GM12892 (cell line): ENCODE measurements at places on chromosomes 6 and 20.

DNA sequence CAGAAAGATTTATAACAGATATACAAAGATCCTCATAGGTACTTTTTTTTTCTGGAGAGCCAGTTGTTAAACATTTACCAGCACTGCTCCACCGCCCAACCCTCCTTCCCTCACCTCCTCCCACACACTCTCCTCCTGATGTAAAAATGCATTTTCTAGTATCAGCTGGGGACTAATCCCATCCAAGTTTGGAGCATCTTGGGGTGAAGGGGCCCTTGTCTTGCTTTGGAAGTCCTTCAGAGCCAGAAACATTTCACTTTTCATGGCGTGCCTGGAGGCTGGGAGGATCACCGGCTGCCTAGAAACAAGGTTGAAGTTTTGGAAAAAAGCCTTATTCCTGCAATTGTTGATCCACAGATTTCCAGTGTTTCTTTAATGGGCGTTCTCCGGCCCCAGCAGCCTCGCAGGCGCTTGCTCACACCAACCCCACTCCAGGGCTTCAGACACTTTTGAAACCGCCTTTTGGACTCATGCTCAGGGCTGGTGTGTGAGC is 165.1 kb upstream of the AFDN start:
- DNase-seq, result no peak

DNA sequence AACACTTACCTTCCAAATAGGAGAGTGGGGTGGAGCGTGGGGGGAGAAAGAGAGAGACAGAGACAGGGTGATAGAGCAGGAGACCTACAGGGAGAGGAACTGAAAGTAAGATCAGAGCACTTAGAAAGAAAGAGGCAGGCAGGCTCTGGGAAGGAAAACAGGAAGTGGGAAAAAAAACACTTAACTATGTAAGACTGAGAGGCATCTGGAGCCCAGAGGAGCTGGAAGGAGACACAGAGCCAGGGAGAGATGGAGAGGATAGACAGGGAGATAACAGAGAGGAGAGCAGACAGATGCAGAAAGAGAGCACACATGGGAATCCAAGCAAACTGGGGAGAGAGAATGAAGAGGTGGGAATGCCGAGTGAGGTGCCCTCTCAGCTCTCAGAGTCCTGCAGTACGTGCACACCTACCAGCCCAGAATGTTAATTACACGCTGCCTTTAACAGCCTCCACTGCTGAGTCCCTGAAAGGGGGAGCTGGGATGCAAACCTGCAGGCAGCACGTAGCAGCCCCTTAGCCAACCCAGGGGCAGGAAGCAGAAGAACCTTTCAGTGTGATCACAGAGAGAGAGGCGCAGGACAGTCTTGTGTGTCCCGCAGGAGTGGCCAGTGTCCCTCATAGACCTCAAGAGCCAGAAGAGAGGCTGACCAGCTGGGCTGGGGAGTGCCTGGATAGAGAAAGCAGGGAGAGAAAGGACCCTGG is 132.7 kb upstream of the LRFN2 start:
- no peak for DNase-seq

GRCh38 chr6:138728662-138729061 is 44.9 kb upstream of the CCDC28A start:
- DNase-seq, result no peak

- no peak for DNase-seq
Measured at GRCh38 chr20:6698056-6698455, 69.4 kb upstream of the BMP2 start.

DNA sequence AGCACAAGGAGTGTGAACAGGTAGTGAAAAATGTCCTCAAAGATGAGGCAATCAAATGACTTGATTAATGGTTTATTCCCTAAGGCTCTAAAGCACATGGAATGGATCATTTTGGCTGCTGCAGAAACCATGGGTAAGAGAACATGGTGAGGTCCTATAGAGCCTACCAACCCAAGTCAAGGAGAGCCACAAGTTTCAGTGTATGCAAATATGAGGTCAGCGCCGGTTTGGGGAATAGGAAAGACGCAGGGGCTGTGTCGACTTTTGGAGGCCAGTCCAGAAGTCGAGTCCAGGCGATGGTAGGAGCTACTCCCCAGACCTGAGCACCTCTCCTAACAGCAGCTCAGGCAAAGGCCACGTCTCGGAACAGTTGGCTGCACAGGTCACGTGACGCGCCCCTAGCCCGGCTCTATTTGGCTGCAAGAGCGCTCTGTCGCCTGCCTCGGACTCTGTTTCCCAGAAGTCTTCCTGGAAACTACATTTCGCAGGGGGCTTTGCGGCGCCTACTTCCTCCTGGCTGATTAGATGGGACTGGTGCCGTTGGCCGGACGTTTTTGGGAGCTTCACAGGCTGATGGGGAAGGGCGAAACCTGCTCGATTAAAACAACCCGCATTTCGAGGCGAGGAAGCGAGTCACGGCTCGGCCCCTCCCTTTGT is 74.4 kb upstream of the CHD6 start:
- no peak for DNase-seq

GRCh38 chr20:63884506-63885263 is 10.2 kb upstream of the DNAJC5 start:
- DNase-seq, result no peak

DNA sequence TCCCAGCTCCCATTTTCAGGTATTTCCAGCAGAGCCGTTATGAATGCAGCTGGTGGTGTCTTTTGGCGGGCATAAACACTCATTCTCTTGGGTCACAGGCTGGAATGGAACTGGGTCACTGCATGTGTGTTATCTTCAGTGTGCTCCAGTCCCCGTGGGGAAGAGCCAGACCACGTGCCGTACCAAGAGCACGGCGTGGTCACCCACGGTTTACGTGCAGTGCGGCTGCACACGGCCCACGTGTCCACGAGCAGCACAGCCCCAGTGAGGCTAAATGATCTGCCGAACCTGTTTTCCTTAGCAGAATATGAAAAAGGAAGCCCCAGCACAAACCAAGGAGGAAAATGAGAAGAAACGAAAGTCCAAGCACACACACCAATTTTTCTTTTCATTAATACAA is 121.5 kb downstream of the IRF4 start:
- DNase-seq, result no peak

DNA sequence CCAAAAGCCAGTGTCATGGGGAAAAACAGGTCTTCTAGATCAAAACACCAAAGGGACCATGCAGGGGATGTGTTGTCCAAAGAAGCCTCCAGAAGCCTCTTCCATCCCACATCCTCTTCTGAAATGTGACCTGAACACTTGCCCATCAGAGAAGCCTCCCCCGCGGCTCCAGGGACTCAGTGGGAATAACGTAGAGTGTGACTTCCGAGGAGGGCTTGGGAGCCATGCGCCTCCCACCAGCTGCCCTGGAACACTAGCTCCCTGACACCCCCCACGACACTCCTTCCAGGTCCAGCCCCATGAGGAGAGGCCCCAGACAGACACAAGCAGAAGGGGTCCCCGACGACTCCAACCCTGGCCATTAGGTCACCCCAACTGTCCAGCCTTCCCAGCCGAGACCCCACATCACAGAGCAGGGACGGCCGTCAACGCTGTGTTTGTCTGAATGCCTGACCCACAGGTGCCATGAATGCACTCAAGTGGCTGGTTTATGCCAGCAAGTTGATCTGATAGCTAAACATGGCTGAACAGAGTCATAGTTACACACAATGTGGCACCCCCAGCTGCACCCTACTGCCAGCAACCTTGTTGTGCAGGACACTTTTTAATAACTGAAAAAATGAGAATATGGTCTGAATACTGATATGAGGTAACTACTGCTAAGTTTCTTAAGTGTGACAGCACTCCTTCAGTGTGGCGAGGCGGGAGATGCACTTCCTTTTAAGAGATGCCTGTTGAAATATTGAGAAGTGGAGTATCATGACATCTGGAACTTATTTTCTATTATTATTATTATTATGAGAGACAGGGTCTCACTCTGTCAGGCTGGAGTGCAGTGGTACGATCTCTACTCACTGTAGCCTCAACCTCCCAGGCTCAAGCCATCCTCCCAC is 58.0 kb downstream of the GINS1 start:
- DNase-seq, result no peak

DNA sequence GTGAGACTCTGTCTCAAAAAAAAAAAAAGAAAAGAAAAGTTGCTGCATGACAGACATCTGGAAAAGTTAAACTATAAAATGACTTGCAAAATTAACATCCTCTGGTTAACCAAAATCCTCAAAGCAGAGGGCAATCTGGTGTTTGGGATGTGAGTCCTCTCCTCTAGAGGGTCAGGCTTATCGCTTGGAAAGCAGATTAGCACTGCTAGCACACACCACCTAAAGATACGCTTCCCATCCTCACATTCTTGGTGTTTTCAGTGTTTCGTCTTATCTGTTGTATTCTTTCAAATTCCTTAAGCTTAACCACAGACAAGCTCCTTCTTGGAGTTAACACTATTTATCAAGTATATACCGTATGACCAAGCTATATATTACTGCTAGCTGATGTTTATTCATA is 198.0 kb downstream of the SOX4 start:
- DNase-seq, result no peak

DNA sequence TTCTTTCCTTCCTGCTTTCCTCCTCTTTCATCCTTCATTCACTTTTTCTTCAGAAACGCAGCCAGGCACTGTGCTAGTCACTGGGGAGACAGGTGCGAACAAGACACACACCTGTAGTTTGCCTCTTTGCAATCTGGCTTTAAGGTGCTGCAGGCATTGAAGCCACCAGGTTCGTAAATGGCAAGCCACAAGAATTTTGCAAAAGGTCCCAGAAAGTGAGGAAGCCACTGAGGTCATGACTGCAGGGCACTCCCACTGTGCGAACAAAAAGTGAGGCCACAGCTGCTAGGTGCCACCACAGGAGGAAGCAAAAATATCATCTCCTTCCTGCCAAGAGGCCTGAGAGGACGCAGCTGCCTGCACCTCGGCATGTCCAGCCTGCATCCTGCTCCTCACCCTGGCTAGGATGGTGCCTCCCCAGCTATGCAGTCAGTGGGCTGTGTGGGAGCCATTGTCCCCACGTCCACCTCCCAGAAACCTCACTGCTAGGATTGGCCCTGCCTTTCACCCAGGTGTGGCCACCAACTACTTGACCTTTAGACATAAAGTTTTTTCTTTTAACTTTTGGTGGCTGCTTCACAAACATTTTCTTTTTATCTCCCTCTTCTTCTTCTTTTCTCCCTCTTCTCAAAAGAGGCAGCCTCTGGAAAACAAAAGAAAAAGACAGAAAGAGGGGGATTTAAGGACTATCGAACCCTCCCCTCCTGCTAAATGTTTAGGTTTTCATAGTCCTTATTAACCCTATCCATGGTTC is 230.8 kb downstream of the BCAS1 start:
- DNase-seq, result no peak

GRCh38 chr6:41371461-41371991 is 36.1 kb downstream of the NCR2 start:
- DNase-seq, result no peak

DNA sequence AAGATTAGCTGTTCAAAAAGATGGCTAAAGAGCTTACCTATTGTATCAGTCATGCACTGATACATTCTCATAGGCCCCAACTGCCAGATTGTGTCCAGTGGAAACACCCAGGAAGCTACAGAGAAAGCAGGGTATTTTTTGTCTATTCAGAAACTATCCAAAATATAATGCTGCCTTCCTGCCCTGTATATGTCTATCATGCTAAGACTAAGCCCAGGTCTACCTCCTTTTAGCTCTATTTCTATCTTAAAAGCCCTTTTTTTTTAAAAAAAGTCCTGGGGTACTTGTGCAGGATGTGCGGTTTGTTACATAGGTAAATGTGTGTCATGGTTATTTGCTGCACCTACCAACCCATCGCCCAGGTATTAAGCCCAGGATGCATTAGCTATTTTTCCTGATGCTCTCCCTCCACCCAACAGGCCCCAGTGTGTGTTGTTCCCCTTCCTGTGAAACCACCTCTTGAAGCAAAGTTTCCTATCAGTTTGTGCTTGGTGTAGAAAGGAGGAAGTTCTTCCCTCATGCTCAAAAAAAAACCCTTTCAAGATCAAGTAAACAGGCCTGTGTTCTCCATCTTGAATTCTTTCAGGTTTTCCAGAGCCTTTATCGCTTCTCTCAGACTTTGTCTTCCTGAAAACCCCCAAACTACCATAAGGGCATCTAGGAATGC is 514 bp downstream of the DEFB129 start:
- DNase-seq, result no peak

- DNase-seq, result no peak
Measured at GRCh38 chr6:12233693-12234571, 56.2 kb upstream of the EDN1 start.

DNA sequence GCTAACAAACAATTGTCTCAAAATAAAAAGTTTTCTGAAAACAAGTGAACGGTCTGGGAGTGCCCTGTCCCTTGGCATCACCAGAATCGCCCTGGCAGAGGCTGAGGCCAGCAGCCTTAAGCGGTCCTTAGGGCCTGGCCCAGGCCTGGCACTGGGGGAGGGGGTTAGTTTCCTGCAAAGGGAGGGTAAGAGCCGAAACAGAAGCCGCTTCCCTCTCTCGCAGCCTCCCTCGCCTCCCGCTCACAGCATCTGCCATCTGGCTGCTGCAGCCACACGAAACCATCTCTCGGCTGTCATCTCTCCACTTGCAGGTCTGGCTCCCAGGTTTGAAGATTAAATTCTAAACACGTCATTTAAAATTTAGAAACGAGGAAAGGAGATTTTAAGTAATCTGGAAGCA is 31.5 kb downstream of the PMEPA1 start:
- DNase-seq, result no peak

DNA sequence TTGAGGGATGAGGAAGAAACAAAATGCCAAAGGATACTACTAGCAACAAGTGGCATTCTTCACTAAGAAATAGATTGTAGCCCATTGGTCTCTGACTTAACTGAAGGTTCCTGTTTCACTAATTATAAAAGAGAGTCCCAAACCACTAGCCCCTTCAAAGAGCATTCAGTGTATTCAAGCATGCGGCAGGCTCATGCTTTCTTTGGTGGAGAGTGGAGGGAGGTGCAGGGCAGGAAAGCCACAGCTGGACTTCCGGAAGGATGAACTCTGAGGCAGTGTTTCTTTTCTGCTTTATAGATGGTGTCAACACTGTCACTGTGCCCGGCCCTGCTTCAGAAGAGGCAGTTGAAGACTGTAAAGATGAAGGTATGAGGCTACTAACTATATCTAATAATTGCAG is 636.1 kb downstream of the KIF16B start:
- DNase-seq, result peak; percentile 11

DNA sequence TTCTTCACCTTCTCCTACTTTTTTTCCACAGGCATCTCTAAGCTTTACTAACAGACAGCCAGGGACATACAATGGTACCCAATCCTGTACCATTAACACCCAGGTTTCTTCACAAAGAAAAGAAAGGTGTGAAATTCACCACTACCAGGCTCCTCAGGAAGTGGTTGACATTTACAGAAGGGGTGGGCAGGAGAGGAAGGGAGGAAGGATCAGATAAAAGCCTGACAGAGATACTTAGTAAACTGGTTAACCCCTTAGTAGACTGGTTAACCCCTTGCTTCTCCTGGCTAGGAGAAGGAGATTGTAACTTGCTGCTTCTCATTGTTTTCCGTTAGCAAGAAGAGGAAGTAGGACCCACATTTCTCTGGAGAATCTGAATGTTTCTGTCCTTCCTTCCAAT is 7.2 kb downstream of the SAMD3 start:
- DNase-seq, result no peak
